Esophagus muscularis mucosa (tissue), 4 donors: ENCODE measurements at places on chromosomes 13 and 19. TPM values are rescaled to one million over a fixed set of nuclear protein-coding genes. Genes with fewer than 3 reads are reported as not detected.

DNA sequence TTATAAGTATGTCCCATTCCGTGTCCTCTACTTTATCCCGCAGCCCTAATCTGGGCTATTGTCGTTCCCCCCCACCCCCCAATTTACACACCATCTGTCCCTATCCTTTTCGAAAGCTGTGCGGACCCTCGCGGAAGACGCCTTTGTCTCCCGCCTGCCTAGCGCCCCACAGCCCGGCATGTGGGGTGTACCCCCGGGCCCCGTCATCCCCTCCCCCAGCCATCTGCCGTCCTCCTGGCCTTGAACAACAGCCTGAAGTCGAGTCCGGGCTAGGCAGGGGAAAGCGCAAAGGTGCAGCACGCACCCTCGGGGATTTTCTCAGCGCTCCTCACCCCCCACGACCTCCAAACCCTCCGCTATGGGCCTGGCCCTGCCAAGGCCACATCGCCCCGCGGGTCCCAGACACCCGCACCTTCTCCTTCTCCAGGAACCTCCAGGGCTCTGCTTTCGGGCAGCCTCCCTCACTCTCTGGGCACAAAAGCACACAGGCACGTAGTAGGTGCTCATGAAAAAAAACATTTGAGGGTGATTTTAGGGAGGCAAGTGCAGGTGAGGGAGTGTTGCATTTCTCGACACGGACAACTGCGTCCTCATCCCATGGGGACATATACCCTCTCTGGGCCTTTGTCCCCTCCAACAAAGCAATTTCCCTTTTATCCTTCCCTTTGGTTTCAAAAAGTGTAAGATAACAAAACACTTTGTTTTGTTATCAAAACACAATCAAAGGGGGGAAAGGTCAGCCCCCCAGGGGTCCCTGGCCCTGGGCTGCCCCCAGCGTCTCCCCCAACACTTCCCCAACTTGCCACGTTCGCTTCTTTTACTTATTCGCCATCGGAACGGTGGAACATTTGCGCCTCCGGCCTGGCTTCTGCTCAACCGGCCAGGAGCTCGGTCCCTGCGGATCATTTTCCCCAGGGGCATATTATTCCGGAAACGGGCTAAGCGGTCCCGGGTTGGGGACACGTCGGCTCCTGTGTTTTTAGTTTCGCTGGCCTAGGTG, 16.4 kb downstream of the CCDC124 start:
- peaks cover 62% of the 10 kb centered on the region for H3K27me3 ChIP-seq
- peaks cover 71% of the 10 kb centered on the region for H3K4me1 ChIP-seq

DNA sequence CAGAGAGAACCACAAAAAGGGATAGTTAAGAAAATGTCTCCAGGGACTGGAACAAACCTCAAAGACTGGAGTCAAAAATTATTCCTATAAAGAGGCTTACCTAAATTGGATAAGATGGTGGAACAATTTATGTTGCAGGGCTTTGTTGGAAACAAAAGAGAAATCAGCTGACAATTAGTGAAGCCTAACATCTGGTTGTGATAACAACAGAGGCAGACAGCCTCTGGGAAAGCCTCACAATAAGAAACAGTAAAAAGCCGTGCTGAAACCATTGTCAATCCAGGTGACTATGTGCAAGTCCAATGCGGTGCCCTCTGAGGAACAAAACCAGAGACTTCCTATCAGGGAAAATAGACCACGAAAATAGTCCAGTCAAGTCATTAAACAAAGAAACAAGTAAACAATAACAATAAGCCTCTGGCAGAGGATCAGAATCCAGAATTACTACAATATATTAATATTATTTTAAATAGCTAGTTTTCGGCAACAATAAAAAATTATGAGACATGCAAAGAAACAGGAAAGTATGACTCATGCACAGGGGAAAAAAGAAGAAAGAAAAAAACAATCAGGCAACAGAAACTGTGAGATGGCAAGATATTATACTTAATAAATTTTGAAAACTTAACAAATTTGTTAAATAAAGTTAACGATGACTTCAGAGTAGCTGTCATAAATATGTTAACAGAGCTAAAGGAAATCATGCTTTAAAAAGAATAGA, 99.7 kb upstream of the RXFP2 start:
- H3K27me3 ChIP-seq, result no peaks in the 10 kb centered on the region
- no peak overlapping the region for H3K4me3 ChIP-seq
- no peak overlapping the region for H3K27ac ChIP-seq
- H3K4me1 ChIP-seq, result no peaks in the 10 kb centered on the region

DNA sequence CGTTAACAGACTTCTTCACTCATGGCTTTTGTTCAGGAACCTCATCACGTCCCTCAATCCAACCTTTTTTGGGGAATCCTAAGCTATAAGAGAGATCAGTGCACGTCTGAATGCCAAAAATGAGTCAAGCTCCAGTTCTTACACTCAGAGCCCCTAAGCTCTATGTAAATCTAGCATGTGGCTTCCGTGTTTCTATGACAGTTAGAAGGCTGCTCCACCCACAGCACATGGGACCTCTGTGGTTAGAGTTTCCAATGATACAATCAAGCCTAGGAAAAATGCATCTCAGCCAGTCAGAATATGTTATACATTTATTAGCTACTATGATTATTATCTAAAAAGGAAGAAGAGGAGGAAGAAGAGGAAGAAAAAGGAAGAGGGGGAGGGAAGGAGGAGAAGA, 135.9 kb downstream of the ENOX1 start:
- no peaks in the 10 kb centered on the region for H3K4me1 ChIP-seq
- H3K36me3 ChIP-seq, result no peaks in the 10 kb centered on the region
- H3K27ac ChIP-seq, result no peak overlapping the region

Gene ZNF723
- not detected for total RNA-seq
